Activated naive CD8-positive, alpha-beta T cell treated with anti-CD3 and anti-CD28 coated beads, Interleukin-2, amount 10 ng/mL, durations not matched to agents 7 days and 5 days (primary cell): ENCODE measurements at places on chromosomes 1 and 21. TPM values are rescaled to one million over a fixed set of nuclear protein-coding genes. Genes with fewer than 3 reads are reported as not detected.

KRTAP10-4 gene
- total RNA-seq = not detected

UMODL1 gene
- total RNA-seq = 0.26 TPM

OSCP1 gene
- total RNA-seq = 1.8 TPM

HRNR gene
- not detected for total RNA-seq

KRTAP10-9 gene
- not detected for total RNA-seq

DNA sequence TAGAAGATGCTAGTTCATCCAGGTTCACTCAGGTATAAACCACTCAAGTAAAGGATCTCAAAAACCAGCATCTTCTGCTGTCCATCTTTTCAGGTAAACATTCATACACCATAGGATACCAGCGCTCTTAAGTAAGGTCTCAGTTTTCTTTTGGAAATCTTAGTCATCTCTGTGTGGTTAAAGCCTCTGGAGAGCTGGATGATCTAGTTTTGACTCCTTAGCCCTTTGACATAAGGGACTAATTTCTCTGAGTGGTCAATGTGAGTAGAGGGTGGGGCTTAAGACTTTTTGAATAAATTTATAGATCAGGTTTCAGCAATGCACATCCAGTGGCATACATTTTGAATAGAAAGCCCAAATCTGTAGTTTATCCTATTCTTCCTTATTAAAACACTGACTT lies 92.3 kb downstream of the CTH start:
- DNase-seq = no peak

DNA sequence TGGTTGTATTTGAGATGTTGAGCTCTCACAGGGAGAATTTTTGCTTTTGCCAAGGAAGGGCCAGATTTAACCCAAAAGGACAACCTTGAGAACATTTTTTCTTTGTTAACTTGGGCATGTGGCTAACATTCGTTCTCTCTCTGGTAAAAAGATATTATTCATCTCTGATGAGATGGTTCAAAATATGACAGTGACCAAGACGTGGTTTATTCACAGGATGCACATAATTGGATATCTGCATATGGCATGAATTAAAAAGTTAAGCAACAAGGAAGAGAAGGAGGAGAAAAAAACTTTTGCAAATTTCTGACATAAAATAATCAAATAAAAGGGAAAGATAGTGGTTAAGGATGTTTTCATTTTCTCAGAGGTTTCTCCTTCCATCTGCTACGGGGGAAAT lies 43.1 kb upstream of the BCL10 start:
- DNase-seq = no peak

GRCh38 chr1:231423648-231424047 lies 1.6 kb upstream of the EGLN1 start:
- DNase-seq = no peak

GRCh38 chr1:223652436-223652941 lies 13.0 kb downstream of the CAPN8 start:
- no peak for DNase-seq

GRCh38 chr1:119954476-119955422 lies 58.4 kb upstream of the ADAM30 start:
- DNase-seq = no peak

DNA sequence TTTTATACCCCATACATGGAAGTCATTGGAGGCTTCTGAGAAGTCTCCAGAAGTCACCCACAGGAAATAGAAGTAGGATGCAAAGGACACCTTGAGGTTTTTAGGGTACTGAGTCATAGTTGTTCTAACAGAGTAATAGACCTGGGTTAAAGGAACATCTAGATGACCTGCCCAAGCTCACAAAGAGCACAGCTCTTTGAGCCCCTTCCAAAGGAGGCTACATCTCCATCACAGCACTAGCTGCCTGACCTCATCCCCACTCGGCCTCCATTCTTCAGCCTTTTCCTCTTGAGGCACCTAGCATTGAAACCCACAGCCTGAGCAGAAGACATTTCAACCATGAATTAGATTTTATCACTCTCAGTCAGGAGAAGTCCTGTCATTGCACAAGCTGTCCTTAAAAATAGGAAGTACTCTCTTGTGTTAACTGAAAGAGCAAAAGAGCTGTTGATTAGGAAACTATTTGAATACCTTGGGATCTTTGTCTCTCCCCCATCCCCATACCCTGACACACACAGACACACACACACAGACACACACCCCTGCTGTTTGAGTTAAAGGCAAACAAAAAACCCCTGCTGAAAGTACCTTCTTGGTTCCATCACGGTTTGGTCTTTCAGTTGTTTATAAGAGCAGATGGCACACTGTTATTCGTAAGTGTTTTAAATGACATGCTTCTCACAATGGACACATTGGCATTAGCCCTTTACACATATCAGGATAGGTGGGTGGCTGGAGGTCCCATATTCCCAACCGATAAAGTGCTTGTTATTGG lies 22.2 kb downstream of the MKNK1 start:
- DNase-seq = peak; percentile 53

GRCh38 chr21:35451276-35451675 lies 402.2 kb upstream of the RUNX1 start:
- DNase-seq = no peak

GRCh38 chr1:207918581-207918980 lies 7.7 kb upstream of the CD34 start:
- no peak for DNase-seq

GRCh38 chr1:201191653-201192260 lies 1.1 kb downstream of the IGFN1 start:
- DNase-seq = no peak

- DNase-seq = no peak
These were observed 678.0 kb upstream of the USP24 start for GRCh38 chr1:55893155-55893554.

- DNase-seq = no peak
These were observed 347.1 kb downstream of the AJAP1 start for GRCh38 chr1:5001466-5001865.

DNA sequence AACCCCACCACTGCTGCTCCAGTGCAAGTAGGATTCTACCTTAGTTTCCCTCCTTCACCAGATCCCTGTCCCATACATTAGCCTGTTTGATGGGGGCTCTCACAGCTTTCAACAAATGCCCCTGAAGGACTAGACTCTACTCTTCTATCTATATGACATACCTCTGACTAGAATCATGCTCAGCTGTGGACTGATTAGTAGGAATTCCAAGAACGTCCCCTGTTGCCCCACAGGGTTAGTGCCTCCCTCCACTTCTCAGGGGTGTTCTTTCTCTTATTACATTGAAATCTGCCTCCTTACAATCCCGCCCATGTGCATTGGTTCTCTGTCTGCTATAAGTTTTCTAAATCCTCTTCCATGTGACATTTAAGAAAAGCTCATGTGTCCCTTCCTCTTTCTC lies 375.9 kb upstream of the DUSP10 start:
- DNase-seq = no peak

- no peak for DNase-seq
These were observed 10.6 kb downstream of the PLXNA2 start for GRCh38 chr1:208233546-208233945.

GRCh38 chr1:26189751-26190275 lies 589 bp upstream of the CATSPER4 start:
- DNase-seq = no peak
